AML-193 (cell line): ENCODE measurements at places on chromosomes 11 and 22.

DNA sequence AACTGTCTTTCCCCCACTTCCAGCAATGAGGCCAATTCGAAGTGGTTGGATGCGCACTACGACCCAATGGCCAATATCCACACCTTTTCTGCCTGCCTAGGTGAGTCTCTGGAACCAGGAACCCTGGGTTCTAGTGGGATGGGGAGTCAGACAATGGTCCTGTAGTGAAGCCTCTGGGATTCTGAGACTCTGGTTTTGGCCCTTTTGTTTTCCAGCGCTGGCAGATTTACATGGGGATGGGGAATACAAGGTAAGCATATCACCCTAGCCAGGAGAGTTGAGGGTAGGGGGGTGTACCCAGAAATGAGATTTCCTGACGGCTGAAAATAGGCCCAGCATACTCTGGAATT, 530 bp downstream of the BBS1 start:
- DNase-seq: no peak

GRCh38 chr11:108616549-108616948, 23.0 kb upstream of the EXPH5 start:
- DNase-seq: no peak

DNA sequence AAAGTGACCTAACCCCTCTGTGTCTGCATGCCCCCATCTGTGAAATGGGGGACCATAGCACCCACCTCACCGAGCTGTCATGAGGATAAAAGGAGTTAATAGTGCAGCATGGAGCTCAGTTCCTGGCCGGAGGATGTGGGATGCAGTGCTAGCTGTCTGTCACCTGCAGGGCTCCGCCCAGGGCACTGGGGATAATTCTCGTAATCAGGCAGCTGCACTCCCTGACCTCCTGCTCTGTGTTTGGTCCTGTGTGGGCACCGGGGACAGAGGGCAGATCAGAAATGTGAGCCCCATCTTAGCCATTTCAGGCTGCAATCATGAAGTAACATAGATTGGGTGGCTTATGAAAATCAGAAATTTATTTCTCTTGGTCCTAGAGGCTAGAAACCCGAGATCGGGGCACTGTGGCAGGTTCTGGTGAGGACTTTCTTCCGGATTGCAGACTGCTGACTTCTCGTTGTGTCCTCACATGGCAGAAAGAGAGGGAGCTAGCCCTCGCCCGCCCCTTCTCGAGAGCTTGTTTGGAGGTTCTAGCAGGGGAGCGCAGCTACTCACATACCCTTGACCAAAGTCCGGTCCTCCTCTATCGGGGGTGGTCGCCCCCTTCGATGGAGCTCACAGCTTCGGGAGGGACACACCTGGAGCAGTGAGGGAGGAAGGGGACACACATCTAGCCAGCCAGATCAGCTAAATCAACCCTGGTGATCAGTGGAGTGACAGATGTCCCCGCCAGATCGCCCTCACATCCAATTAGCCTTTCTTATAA, 3.2 kb downstream of the KCTD17 start:
- DNase-seq: no peak

DNA sequence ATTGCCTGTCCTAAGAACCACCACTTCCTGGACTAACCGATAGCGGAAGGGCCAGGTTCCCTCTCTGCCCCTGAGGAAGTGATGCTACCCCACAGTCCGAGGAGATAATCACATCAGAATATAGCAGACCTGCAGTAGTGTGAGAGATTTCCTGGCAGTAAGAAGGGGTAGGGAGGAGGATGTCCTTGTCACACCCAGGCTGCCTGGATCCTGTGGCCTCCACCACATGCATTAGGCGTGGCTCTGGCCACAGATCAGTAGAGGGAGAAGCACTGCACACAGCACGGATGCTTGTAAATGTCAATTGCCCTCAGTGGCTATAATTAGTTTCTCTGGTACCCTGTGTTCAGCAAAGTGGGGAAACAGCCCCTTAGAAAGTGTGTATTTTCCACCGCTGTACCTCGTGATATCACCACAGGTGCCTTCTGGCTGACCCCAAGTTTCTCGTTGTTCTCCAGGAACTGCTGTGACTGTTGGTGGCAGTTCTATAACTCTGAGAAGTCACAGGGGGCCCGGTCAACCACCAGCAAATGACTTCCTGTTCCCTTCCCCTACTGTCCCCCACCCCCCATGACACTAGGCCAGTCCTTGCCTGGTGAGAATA, 61.8 kb downstream of the UBASH3B start:
- DNase-seq: peak; percentile 83

DNA sequence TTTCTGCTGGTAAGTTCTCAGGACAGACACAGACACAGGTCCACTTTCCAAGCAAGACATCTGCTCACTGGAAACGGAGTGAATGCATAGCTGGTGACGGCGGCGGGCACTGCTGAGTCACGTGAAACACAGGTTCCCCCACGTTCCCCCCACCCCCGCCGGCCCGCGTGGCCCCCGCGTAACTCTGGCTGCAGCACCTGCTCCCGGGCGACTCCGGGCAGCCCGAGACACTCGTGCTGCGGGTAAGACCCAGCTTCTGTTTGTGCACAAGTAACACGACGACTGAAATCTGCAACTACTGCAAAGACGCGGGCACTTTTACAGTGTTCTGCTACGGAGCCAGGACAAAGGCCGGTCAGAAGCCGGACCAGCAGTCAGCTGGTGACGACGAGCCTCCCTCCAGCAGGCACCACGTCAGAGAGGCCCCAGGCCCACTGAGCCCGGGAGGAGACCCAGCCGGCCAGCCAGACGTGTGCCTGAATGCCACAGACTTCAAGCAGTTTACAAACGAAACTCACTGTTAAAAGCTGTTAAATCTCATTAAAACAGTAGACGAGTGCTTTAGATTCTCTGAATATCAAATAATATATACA, 12.9 kb upstream of the ARFGAP3 start:
- DNase-seq: no peak

DNA sequence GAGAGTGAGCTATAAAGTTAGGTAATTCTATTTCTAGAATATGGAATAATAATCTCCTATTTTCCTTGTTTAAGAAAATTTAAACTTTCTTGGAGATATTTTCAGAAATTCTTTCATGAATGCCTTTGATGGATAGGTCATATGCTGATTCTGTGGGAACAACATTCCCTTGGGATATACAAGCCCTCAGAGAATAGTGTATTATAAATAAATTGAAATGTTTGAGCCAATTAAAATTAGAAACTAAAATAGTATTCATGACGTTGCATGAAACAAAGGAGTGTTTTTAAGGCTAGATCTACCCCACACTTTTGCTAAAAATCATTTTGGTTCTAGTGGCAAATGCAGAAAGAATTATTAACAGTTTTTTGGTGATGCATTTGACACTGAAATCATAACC, 269.3 kb upstream of the ANO3 start:
- no peak for DNase-seq

DNA sequence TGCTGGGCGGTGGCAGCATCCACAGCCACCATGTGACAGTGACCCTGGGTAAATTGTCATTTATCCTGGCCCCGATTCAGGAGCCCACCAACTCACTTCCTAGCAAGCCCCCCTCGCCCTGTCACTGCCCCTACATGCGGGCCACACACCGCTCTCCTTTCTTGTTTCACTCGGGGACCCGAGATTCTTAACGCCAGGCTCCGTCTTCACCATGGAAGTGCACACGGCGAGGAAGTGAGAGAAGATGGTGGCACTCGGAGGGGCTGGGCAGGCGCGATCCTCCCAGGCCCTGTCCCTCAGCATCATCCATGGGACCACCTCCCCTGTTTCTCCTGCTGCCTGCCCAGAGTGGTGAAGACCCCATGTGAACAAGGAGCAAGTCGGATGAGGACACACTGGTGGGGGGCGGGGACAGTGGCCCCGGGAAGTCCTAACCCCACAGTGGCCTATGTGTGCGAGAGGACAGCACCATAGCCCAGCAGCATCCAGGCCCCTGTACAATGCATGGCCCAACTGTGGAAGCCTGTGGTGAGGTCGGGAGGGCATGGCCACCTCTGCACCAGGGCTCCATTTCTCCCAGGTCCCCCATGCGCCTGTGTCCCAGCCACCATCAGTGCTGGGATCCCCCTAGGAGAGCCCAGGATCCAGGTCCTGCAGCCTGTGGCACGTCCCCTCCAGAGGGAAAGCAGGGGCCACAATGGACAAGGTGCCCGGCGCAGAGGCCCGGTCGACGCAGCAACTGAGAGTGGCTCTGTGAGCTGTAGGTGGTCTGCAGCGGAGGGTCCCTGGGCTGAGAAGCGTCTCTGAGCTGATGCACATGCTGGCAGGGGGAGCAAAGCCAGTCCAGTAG, 262.8 kb downstream of the BRD1 start:
- DNase-seq: no peak

DNA sequence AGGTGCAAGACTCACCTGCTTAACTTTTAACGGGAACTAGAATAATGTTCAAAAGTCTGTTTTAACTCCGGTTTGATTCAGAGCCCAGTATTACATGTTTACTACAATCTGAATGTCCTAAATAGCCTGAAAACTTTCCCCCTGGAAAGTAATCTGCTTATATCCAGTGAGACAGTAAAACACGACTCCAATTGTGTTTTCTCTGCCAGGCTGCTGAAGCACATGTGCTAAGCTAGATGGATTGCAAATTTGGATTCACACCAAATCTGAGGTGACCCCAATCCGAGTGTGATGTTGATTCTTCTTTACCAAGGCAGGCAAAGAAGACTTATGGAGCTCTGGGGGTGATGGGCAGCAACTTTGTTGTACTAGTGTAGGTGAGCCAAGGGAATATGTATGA, 158.7 kb upstream of the PDGFD start:
- no peak for DNase-seq

GRCh38 chr11:128222245-128222884, 365.0 kb downstream of the ETS1 start:
- DNase-seq: no peak

DNA sequence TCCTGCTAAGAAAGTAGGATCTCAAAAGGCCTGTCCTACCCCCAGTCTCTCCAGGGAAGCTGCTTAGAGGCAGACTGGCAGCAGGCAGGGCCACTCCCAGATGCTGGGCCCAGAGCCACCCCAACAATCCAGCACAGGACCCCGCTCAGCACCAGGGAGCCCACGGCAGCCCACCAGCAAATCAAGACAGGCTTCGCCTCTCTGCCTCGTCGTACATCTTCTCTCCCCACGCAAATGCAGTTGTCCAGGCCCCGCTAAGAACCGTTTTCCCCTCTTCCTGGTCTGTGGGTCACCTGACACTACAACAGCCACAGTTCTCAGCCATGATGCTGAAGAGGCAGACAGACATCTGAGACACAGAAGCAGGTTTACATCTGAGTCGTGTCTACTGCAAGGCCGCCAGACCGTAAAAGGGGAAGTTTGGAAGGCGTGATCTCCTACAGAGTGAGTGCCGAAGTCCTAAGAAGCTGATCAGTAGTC, 51.1 kb downstream of the IGSF9B start:
- no peak for DNase-seq

- no peak for DNase-seq
Observed at GRCh38 chr22:20656516-20656901, 117.4 kb upstream of the SERPIND1 start.

GRCh38 chr22:49377306-49377705, 450.4 kb downstream of the BRD1 start:
- no peak for DNase-seq

GRCh38 chr11:65789230-65790103, 2.6 kb downstream of the OVOL1 start:
- no peak for DNase-seq

DNA sequence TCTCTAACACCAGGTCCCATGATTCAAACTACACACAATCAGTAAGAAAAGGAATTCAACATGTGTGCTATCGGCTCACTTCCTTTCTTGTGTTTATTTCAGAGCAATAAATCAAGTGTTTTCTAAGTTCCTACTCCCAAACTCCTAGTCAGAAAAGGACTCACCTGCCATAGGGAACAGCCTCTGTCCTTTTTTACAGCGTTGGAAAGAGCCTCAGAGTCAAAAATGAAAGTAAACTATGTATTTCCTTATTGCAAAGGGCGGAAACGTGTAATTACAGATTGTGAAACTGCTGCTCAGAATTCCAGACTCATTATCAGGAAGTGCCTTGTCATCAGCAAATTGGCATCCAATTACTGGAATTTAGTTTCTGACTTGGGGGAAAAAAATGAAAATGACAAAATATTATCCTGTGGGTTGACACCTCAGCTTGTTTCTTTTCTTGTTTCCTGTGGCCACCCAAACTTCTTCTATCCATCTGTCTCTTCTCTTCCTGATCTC, at the start of gene CASP4:
TSS of gene CASP4 (minus strand) at position 220 of the 501 bp plus-strand sequence. CDS start at position 171, 49 bp downstream.
- DNase-seq: peak; percentile 72

GRCh38 chr11:13667245-13667644, 1.2 kb upstream of the FAR1 start:
- DNase-seq: no peak

GRCh38 chr11:8640267-8640906, 42.1 kb downstream of the TRIM66 start:
- no peak for DNase-seq

DNA sequence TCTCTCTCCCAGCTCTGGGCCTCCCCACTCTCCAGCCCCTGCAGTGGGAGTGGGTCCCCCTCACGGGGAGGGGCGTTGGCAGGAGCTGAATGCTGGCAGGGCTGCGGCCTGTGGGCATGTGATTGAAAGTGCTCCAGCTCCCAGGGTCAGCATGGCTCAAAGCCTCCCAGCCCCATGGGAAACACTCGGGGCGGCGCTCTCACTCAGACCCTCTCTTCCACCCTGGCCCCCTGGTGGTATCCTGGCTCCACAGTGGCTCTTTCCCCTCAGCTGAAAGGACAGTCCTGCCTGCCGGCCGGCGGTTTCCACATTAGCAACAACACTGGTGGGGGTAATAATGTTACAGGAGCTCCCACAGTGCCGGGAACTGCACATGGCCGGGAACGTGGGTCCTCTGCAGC, 35.5 kb downstream of the POLR3H start:
- no peak for DNase-seq

DNA sequence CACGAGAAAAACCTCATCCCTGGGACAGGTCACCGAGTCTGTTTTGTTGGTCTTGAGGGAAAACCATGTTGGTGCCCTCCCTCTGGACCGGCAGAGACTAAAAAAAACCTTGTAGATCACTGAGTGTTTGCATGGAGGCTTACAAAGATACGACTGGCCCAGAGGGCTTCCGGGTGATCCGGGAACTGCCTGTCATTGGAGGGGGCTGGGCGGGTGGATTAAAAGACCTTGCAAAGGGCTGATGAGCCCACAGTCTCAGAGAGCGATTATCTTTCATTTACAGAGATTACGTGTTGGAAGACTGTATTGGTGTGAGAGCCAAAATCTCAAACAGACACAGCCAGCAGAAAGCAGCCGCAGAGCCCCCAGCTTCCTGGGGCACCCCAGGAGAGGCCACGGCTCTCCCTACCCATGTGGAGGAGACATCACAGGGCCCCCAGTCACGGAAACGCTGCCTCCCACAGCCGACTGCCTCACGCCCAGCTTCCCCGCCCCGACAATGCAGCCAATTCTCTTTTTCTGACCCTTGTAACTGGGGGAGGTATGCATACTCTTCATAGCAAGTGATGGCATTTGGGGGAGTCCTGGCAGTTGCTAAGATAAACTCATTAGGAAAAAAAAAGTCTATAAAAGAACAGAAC, 426.4 kb downstream of the CTTN start:
- DNase-seq: no peak
